Colonic mucosa (tissue), 4 donors: ENCODE measurements at places on chromosomes 1 and 21. TPM values are rescaled to one million over a fixed set of nuclear protein-coding genes. Genes with fewer than 3 reads are reported as not detected.

DNA sequence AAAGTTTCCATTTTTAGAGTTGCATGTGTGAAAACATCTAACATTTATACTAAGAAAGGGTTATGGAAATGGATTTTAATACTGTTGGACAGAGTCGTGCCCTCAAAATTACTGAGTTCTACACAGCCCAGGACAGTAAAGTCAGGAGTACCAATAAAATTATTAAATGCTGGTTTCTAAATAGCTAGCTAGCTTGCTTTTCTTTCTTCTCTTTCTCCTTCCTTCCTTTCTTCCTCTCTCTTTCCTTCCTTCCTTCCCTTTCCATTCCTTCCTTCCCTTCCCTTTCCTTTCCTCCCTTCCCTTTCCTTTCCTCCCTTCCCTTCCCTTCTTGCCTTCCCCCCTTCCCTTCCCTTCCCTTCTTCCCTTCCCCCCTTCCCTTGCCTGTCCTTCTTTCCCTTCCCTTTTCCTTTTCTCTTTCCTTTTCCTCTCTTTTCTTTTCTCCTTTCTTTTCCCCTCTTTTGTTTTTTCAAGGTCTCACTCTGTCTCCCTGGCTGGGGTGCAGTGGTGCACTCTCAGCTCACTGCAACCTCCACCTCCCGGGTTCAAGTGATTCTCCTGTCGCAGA, 33.9 kb downstream of the YTHDF2 start:
- no peak for DNase-seq

GRCh38 chr1:156414461-156415064, 45.6 kb downstream of the RHBG start:
- DNase-seq, result no peak

DNA sequence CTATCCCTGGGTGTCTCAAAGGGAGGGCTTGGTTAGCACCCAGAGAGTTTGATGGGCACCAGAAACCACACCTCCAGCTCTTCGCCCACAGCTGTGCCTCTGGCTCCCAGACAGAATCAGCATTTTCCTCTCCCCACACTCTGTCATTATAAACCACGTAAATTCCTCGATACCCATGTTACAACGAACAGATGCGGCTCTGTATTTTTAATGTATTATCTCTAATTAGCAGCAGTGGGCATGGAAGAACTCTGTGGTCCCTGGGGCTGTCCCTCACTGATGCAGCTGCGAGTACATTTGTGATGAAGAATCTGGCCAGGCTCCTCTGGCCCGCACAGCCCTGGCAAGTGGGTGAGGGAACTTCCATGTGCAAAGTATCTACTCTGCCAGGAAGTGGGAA, 10.8 kb downstream of the HMGB4 start:
- no peak for DNase-seq

DNA sequence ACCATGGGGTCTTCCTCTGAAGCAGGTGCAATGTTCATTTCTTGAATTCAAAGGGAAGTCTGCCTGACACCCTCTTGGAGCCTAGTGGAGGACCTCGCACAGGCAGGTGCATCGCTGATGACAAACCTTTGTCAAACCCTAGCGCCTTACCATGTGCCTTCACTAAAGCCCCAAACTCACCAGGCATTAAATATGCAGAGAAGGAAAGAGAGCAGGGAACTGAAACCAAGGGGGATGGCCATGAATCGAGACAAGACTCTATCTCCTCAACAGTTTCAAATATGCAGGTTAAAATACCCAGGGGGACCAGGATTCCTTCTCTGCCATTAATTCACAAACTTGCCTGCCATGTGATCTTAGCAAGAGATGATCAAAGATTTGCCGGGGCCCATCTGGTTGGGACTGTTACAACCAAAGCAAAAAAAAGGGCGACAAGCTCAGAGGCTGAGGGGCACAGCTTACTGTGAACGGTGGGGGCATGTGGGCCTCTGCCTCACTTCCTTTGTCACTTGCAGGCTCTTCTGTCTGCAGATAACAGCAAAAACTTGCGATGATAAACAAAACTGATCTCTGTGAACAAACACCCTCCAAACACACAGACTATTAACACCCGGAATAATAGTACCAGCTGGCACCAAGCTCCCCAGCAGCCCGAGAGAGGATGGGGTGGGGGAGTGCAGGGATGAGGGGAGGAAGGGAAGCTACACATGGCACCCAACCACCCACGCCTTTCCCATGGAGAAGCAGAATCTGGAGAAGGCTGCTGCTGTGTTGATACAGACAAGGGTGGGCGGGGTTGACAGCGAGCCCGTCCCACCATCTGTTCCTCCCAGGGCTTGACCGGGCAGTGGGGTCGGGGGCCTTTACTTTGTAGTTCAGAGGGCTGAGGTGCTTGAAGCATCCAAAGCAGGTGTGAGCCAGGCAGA, 33.9 kb downstream of the TMEM63A start:
- no peak for DNase-seq

The TPTE gene
- total RNA-seq, result not detected

GRCh38 chr21:31744182-31744800, 12.4 kb upstream of the SCAF4 start:
- no peak for DNase-seq

DNA sequence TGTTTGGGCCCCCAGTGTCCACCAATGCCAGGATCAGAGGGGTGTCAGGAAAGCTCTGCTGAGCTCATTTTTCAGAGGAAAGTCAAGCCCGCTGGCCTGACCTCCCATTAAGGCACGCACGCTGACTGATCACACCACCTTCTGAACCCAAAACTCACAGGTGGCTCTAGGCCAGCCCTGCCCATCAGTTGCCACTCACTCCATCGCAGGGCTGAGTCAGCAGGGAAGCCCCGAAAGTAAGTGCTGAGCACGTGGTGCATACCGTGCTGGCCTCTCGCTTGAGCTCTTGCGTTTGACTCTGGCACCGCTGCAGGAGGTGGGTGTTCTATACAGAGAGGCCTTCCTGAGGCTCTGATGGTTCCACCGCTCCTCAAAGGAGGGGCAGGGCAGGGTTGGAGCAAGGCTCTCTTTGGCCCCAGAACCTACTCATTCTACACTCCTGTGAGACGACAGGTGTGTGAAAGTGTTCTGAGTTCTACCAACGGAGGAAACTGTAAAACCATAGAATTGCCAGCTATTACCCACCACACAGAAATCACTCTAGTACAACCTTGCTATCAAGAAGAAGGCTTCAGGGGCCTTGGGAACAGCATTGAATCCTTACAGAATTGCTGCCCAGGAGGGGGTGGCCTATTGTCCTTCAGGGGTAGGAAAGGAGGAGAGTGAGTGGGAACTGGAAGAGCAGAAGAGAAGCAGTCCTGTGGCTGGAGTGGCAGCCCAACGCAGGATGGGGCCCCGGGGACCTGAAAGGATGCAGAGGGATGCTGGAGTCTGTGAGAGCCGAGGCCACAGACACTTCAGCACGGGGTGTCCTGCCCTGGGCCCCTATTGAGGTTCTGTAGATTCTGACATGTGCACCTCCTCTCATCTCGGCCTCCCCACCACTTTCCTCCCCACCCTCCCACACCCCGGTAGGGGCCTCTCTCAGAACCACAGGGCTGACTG, 214.7 kb upstream of the EDN2 start:
- no peak for DNase-seq

DNA sequence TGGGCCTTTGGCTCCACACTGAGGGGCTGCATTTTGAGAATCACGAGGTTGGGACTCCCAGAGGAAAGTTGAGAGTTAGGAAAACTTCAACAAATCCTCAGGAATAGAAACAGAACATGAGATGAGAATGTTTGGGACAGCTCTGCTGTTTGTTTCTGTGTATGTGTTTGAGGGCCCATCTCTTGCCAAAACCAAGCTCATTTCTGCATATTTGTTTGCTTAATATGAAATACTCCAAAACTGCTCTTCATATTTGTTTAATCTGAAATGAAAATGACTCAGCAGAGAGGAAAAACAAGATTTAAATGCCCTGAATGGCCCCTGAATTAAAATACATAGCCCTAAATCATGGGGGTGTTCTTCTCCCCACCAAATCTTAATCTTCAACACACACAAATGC, 78.1 kb downstream of the DDR2 start:
- no peak for DNase-seq

DNA sequence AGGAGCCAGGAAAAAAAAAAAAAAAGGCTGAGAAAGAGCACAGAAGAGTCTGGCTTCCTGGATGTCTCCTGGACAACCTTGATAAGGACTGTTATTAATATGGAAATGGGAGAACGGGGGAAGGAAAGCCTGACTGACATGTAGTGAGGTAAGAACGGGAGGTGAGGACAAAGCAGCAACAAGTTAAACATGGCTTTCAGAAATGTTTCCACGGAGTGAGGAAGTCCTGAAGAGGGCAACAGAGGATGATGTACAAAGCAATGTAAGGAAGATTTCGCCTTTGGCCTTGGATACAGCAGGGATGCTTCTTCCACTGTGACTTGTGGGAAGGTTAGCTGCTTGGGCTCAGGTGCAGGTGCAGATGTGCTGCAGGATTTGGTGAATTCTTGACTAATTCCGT, 11.9 kb upstream of the NIBAN1 start:
- DNase-seq, result no peak

DNA sequence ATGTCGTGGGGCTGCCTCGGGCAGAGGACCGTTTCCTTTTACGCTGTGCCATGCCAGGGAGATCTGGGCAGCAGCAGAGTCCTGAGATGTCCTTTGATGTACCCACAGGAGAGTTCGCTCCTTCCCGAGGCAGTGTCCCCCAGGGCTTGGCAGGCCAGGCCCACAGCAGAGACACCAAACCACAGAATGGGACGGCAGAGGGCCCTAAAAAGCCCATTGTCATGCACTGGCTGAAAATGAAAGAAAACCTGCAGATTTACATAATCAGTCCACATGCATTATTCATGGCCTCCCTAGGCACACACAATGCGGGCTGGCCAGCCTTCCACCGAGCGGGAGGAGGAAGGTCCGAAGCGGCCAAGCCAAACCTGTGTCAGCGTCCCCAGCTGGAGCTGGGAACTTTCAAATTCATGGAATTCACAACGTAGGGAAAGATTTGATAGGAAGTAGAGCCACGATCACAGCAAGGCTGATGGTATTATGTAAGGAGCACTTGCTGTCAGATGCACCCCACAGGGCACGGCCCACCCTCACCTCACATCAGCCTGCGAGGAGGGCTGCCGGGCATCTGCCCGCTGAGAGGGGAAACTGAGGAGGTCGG, 25.3 kb upstream of the EFHD2 start:
- no peak for DNase-seq

DNA sequence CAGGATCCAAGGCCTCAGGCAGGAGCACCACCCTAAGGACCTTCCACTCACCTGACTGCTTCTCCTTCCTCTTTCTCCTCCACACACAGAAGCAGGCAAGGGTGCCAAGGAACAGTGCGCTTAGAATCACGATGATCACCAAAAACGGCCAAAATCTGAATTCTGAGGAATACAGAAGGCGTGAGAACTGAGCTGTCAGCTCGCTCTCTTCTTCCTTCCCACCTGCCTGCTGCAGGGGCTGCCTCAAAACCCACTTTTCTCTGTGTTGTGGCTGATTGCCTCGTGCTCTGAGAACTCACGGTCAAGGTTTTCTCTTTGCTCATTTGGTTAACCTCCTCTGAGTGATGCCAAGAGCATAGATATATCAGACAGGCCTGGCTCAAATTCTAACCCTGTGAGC, 23.8 kb downstream of the CD244 start:
- no peak for DNase-seq
